ENCODE measurements at places on chromosomes 1 and 21.

DNA sequence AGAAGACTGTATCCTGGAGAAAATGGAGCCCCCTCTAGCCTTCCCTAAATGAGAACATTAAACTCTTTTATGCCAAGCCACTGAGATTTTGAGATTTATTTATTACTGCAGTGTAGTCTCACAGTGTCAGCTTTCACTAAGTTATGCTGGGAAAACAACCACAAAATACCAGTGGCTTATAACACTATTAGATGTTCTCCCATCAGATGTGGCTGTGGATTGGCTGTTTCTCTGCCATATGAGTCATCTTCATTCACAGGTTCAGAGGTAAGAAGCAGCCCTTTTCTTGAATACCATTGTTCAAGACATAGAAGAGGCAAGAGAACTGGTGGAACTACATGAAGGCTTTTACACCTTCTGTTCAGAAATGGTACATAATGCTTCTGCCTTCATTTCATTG is 32.1 kb upstream of the ST6GALNAC5 start:
- no peak for DNase-seq

DNA sequence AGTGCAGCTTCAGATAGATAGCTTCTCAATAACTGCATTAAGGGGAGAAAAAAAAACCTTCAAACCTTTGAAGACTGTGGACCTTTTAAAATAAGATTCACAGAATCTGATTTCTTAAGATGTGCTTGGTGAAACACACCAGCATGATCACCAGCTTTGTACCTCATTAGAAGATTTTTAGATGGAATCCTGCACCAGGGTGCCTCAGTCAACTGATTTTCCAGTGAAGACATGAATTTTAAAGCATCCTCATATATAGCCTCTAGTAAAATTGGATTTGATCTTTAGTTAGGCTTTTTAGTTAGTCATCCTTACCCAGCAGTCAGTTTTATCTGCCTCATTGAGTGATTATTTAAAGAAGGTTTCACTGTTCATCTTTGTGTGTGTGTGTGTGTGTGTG is 208.6 kb upstream of the DEPDC1 start:
- DNase-seq = no peak

GRCh38 chr1:22815421-22816066 is 104.9 kb downstream of the EPHB2 start:
- DNase-seq = no peak

- no peak for DNase-seq
Observed at GRCh38 chr1:150804671-150805070, 3.4 kb downstream of the CTSK start.

- no peak for DNase-seq
Observed at GRCh38 chr1:116569776-116570357, 959 bp downstream of the CD58 start.

Data from NCI-H1048 (cell line).